ENCODE measurements at places on chromosomes 6 and 20.

- no peak for DNase-seq
Observed at GRCh38 chr6:150536835-150537234, 62.9 kb upstream of the PLEKHG1 start.

- peak; percentile 10 for DNase-seq
Observed at GRCh38 chr6:125987026-125987617, 782 bp downstream of the TRMT11 start.

DNA sequence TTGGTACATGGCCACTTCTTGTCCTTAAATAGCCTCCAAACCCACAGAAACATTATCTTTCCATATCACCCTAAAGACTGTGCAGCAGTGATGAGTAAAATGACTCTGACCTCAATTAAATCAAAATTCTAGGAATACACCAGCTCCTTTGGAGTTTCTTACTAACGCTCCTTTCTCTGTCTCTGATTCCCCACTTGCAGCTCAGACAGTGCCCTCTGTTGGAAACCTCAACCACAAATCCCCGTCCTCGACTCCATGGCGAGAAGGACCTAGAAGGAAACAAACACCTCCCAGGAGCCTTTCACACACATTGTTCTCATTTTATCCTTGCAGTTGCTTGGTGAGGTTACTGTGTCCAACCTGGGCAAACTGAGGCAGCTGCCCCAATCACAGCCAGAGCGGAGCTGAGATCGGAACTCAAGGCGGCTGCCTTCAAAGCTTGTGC is 17.7 kb upstream of the PARD6B start:
- no peak for DNase-seq

- DNase-seq: no peak
Observed at GRCh38 chr20:61638802-61639585, 386.9 kb downstream of the CDH4 start.

DNA sequence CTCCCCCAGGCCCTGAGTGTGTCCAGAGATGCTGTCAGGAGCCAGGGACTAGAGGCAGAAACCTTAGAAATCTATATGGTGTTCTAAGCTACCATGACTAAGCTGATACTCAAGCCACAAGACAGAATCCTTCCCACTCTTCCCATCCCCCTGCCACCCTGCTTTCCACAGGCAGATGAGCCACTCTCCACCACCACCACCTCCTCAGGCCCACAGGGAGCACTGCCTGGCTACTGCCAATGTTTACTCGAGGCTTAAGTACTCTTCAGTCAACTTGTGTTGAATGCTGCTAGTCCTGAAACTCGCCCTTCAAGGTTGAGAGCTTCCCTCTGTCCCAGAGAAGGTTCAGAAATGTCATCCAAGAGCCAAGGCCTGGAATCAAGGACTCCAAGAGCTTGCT is 56.2 kb downstream of the CENPW start:
- no peak for DNase-seq

DNA sequence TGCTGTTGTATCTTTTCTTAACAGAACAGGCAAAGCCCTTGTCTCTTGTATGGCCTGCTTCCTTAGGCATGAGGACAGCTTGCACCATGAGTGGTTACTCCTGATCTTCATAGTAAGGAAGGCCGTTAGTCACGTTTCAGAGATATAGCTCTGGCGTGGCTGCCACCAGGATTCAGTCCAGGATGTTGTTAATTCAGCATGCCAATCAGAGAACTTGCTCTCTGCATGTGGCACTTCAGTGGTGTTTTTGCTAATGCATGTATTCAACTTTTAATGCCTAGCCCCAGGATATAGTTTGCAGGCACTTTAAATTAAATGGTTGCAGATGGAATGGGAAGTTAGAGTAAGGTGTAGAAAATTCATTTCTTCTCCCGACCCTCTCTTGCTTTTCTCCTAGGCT is 20.0 kb downstream of the ARFGEF2 start:
- no peak for DNase-seq

Data from RPMI8226 (cell line).